Fibroblast of the aortic adventitia (primary cell): ENCODE measurements at places on chromosomes 6 and 20. TPM values are rescaled to one million over a fixed set of nuclear protein-coding genes. Genes with fewer than 3 reads are reported as not detected.

The ULBP3 gene
- total RNA-seq: 0.41 and 16.4 TPM in 2 replicates

The CDSN gene
- total RNA-seq: not detected in 2 replicates

The SPTLC3 gene
- total RNA-seq: 6.8 and 30.6 TPM in 2 replicates

The RIMS4 gene
- total RNA-seq: 0.27 and 0.41 TPM in 2 replicates

The UBE2C gene
- 0.49 and 53.3 TPM in 2 replicates for total RNA-seq

The WFDC5 gene
- total RNA-seq: not detected in 2 replicates
